ENCODE measurements at places on chromosomes 2 and 18.

- DNase-seq = no peak
These were observed 1.2 kb downstream of the SULT1C3 start for GRCh38 chr2:108240966-108241365.

- DNase-seq = no peak
These were observed 32.1 kb downstream of the RAB1A start for GRCh38 chr2:65097844-65098243.

GRCh38 chr2:53475321-53475720, 292.3 kb upstream of the CHAC2 start:
- no peak for DNase-seq

- DNase-seq = no peak
These were observed 157.9 kb downstream of the LNPK start for GRCh38 chr2:175844169-175844568.

DNA sequence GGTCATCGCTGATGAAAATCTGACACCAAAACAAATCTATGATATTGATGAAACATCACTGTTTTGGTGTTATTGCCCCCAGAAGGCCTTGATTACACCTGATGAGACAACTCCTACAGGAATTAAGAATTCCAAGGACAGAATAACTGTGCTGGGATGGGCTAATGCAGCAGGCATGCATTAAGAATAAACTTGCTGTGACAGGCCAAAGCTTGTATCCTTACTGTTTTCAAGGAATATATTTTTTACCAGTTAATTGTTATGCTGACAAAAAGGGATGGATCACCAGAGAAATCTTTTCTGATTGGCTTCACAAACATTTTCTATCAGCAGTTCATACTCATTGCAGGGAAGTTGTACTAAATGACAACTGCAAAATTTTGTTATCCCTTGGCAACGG, 278.2 kb downstream of the IKZF2 start:
- no peak for DNase-seq

- no peak for DNase-seq
These were observed 343.5 kb downstream of the RIT2 start for GRCh38 chr18:42771936-42772335.

DNA sequence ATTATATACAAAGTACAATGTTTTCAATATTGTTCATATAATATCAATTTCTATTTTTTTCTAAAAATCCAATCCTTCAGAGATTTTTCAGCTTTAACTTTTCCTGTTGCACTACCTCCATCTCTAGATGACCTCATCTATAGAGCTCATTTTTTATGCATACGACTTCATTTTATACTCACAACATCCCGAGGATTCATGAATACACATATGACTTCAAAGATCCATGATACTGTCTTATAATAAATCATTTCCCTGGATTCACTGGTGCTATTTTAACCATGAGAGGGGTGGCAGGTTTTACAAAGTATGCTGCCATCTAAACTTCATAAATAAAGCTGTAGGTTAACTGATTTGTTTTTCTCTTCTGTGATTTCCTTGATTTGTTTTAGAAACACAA, 694.6 kb downstream of the EPHA4 start:
- no peak for DNase-seq

- no peak for DNase-seq
These were observed 83.7 kb downstream of the TTC32 start for GRCh38 chr2:19818039-19818438.

GRCh38 chr2:201344663-201345366, 12.3 kb downstream of the FLACC1 start:
- no peak for DNase-seq

- DNase-seq = no peak
These were observed 15.2 kb upstream of the LBH start for GRCh38 chr2:30216157-30216556.

DNA sequence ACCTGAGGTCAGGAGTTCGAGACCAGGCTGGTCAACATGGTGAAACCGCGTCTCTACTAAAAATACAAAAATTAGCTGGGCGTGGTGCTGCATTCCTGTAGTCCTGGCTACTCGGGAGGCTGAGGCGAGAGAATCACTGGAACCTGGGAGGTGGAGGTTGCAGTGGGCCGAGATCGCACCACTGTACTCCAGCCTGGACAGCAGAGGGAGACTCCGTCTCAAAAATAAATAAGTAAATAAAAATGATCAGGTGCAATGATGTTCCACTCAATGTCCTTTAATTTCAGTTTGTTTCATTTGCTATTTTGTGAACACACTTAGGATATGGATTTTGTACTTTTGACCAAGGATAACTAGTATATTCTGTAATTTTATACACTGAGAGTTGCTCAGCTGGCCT, 9.3 kb downstream of the HADHA start:
- DNase-seq = no peak

GRCh38 chr2:226098861-226099745, 699.6 kb downstream of the NYAP2 start:
- DNase-seq = no peak

GRCh38 chr2:24754985-24755705, 38.0 kb downstream of the PTRHD1 start:
- DNase-seq = no peak

GRCh38 chr2:88010136-88010535, 6.2 kb downstream of the RNU2-63P start:
- no peak for DNase-seq

DNA sequence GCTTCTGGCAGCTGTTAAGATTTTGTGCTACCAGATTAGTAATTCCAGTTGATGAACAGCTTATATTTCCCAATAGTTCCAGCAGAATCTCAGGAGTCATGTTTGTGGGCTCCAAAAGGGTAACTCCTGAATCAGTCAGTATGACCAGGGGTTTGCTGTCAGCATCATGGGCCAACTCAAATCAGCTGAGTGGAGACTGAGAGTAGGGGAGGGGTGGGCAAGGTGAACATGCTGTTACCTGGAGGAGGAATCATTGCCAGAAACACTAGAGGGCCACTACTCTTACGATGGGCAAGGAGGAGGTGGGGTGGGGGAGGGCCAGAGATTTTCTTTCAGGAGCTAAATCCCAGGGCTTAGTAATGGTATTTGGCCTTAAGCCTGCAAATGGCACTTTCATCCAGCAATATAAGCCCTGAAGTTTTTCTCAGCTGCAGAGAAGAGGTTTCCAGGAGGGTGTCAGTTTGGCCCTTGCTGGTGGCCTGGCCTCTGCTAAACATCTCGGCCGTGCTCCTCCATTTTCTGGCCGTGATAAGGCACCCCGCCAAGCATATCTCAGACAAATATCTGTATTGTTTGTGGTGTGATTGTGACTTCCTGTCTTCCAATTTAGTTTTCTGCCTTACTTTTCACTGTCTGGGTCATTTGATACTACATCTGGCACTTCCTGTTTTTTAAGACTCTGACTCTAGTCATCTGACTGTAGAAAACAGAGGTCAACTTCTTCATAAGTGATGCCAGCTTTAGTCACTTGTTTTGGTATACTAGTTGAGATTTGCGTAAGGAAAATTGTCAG, 120.5 kb upstream of the CXCR4 start:
- DNase-seq = peak; percentile 47
